ENCODE measurements at places on chromosomes 1 and 21. TPM values are rescaled to one million over a fixed set of nuclear protein-coding genes. Genes with fewer than 3 reads are reported as not detected.

- DNase-seq, result no peak
Measured at GRCh38 chr1:150695561-150695960, 1.4 kb downstream of the GOLPH3L start.

- DNase-seq, result no peak
Measured at GRCh38 chr1:17750333-17750732, 4.8 kb upstream of the ACTL8 start.

DNA sequence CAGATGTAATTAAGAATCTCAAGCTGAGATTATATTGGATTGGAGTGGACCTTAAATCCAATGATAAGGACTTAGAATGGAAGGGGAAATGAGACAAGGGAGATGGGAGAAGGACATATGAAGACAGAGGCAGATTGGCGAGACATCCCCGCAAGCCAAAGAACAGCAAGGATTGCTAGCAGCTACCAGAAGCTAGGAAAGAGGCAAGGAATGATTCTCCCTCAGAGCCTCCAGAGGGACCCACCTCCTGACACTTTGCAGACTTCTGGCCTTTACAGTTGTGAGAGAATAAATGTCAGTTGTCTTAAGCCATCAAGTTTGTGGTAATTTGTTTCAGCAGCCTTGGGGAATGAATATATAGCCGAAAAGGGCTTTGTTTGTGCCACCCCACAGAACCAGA lies 20.7 kb downstream of the METTL13 start:
- DNase-seq, result no peak

- DNase-seq, result no peak
Measured at GRCh38 chr1:105724286-105724685, 1332.2 kb upstream of the PRMT6 start.

Gene GJA8
- total RNA-seq, result not detected

GRCh38 chr1:112389689-112390088 lies 6.3 kb upstream of the CTTNBP2NL start:
- DNase-seq, result no peak

- DNase-seq, result no peak
Measured at GRCh38 chr1:67685558-67686266, 711 bp downstream of the GADD45A start.

GRCh38 chr1:25888426-25888987 lies 13.0 kb upstream of the PAQR7 start:
- no peak for DNase-seq

DNA sequence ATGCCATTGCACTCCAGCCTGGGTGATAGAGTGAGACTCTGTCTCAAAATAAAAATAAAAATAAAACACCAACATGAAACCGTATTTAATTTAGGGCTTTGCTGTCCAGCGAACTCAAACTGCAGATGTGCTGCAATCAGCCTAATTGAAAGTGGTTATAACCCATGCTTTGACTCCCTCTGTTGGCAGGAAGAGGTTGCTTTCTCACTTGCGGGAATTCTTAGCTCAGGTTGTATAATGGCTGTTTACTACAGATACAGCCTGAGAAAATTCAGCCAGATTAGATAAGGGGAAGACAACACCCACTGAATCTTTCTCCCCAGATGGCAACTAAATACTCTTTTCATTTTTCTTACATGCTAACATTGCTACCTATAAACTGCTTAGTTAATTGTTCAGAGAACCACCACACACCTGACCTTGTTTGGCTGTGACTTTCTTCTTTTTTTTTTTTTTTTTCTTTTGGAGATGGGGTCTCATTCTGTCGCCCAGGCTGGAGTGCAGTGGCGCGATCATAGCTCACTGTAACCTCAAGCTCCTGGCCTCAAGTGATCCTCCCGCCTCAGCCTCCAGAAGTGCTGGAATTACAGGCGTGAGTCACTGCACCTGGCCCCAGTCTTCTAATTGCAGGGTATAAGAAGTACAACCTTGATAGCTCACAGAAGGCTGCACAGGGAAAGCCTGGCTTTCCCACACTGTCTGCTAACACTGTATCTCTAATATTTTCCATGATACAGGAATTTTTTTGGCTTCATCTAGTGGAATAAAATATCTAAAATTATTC lies 34.6 kb downstream of the DNTTIP2 start:
- DNase-seq, result no peak

DNA sequence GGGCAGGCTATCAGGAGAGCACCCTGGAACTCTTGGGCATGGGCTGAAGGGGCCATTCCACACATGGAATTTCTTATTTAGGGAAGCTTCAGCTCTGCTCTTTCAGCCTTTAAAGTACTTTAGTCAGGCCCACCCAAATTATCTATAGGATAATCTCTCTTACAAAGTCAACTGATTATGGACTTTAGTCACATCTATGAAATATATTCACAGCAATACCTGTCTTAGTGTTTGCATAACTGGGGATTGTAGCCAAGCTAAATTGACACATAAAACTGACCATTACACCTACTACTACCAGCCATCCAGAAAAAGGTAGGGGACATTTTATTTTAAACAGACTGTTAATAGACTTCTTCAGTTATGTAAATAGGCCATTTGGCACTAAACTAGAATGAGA lies 114.9 kb upstream of the VANGL1 start:
- DNase-seq, result no peak

DNA sequence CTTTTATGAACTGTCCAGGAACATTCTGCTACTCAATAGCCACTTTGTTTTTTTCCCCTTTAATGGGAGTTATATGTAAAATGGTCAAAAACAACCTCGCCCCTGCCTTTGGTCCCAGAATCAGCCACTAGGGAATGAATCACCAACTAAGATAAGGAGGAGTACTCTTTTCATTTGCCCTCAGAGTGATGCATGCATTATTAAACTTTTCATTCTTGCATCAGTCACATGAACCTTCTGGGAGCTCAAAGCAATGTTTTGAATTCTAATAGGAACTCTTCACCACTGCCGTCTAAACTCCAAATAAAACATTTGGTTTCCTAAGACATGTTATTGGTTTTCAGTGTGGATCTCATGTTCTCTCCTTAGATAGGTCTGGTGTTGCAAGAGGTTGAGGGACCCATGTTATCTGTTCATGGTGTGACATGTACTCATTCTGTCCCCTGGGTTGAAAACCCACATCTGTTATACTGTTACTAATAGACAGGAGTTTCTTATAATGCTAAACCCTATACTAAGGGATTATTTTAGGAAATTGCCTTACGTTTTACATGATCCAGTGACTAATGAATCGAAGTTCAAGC lies 17.8 kb upstream of the HSD17B7 start:
- no peak for DNase-seq

Gene CRP
- 0.96 TPM for total RNA-seq

GRCh38 chr1:25031966-25032667 lies 102.0 kb upstream of the RUNX3 start:
- DNase-seq, result no peak

GRCh38 chr1:246111570-246111969 lies 395.5 kb downstream of the SMYD3 start:
- DNase-seq, result no peak

GRCh38 chr1:167654975-167655575 lies 25.0 kb downstream of the RCSD1 start:
- no peak for DNase-seq

DNA sequence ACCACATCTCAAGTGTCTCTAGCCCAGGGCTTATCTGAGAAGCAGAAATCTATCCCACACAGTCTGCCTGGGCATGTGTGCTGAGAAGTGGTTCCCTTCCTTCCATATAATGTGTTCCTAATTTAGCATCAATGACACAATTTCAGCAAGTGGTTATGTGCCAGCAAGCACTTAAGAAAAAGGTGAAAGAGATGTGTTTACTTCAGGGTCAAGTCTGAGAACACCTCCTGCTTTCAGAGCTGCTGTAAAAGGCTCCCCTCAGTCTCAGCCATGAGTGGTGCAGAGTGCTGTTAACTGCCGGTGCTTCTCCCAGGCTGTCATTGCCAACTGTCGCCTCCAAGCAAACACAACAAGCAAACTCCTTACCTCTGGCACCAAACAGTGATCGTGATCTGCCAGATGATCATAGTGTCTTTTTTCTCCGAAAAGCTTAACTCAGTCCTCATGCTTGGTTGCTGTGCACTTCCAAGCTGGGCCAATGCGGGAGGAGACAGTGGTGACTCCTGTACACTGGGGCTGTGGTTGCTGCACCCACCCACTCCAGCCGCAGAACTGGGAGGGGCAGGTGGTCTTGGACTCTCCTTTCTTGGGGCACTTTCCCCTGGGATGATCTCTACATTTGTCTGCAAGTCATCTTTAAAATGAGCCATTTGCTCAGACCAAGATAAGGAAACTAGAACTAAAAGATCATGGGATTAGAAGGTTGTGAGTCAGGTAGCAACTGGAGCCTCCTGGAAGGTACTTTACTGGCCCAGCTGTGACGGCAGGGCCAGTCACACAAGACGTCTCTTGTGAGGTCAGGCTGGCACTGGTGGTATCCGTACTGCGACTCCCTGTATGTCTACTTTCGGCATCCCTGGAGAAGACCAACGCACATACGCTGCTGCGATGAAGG lies 32.4 kb downstream of the ATP1A1 start:
- DNase-seq, result no peak

Gene BRDT
- total RNA-seq, result not detected

Data from omental fat pad (tissue), 4 donors.